ENCODE measurements at places on chromosomes 4 and X.

DNA sequence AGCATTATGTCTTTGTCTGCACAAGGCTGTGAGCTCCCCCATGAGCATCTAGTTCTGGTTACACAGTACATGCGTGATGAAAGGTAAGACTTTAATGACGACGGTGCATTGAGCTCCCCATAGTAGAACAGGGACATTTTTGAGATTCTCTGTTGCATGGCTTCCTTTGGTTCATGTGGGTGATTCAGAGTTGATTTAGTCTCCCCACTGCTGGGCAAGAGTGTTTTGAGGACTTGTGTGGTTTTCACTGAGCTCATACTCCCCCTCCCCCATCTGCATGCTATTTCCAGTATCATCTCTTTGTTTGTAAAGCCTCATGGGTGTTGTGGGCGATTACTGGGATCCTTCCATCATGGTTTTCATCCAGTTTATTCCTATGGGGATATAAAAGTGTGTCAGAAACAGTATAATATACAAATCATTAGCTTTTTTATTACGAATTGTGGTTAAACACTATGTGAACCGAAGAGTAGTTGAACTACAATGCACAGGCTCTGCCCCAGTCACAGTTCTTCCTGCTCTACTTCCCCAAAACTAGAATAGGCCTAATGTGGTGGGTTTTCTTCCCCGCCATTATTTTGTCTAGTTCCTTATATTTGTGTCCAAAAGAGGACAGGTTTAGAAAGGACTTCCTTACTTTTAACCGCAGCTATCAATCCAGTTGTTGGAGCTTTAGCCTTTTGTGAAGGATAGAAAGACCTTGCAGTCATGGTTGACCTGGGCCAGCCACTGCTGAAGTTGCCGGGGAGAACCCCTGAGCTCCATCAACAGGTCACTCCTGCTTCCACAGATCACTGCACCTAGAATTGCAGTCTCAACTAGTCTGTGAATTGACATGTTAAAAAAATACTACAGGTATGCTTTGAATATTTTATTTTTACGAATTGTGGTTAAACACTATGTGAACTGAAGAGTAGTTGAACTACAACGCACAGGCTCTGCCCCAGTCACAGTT, 30.4 kb downstream of the KIT start:
- no peak for DNase-seq

- DNase-seq = no peak
Measured at GRCh38 chrX:96710031-96710430, 25.4 kb downstream of the DIAPH2 start.

DNA sequence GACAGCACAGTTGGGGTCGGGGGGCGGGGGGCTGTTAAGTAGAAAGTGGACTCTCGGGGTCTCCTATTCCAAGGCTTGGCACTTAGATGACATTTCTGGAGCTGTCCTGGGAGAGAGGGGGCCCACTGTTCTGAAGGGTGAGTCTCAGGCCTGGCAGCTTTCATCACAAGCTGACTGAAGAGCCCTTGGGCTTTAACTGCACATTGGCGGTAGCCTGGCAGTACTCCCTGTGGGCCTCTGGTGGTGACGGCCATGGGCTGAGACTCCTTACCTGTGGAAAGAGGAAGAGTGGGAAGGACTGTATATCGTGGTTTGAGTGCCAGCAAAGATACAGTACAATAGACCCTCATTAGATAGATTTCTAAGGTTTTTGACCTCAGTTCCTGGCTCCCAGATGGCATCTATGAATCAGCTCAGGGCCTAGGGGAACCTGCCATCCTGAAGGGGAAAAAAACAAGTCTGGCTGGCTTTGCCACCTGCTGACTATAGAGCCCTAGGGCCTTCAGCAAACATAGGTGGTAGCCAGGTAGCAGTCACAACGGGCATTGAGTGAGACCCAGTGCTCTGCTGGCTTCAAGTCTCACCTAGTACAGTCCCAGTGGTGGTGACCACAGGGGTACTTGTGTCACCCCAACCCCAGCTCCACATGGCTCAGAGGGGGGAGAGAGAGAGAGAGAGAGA, 87.9 kb downstream of the ANKRD17 start:
- no peak for DNase-seq

DNA sequence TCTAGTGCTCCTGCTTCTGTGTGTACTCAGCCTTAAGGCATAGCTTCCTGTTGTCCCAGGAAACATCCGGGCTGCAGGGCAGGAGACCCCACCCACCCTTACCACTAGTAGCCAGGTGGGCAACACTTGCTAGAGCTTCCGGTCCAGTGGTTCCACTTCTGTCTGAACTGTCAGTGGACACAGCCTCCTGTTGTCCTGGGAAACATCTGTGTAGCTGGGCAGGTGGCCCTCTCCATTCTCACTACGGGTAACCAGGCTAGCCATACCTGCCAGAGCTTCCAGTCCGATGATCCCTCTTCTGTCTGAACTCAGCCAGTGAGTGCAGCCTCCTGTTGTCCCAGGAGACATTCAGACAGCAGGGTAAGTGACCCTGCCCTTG, 372.2 kb downstream of the INPP4B start:
- DNase-seq = no peak

DNA sequence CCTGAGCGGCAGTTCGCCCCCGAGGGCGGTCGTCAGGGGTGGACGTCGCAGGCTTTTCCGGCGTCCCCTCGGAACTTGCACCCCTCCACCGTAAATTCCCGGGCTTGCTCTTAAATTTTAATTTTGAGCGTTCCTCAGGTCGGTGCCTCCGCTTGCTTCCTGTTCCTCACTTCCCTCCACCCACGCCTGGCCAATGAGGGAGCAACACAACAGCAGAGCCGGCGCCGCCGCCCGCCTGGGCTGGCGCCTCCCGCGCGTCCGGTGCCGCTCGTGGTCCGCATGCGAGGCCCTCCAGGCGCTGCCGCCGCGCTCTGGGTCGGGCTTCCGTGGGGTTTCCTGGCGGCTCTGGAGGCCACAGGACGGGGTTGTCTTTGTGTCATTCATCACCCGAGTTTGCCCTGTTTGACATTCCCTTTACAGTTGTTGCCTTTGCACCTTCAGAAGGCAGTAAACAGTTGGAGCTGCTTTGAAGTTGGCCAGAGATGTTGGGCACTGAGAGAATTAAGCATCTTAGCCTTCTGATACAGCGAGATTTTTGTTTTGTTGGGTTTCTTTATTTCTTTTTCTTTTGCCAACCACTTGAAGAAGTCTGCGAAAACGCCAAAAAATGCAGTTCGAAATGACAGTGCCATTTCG, 692 bp downstream of the SPCS3 start:
- peak; percentile 73 for DNase-seq

- no peak for DNase-seq
Measured at GRCh38 chrX:4825550-4825949, 1112.1 kb upstream of the PRKX start.

DNA sequence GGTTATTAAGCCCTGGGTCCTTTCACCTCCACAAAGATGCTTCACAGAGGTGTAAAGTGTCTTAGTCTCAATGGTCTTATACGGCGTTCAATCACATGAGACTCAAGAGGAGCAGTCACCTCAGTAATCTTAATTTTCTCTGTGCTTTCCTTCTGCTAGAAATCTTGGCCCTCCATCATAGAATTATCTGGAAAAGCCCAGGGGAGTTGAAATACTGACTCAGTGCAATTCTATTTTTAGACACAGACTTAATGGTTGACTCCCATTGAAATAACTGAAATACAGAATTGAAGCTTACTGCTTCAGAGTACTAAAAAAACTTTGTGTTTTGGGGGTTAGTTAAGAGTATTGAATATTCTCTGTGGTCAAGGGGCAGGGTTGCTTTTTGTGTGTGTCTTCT, 94.5 kb upstream of the IL15 start:
- no peak for DNase-seq

Measured in activated T-cell treated with anti-CD3 and anti-CD28 coated beads for 1 hour (primary cell).